ENCODE measurements at places on chromosomes 3 and 15. TPM values are rescaled to one million over a fixed set of nuclear protein-coding genes. Genes with fewer than 3 reads are reported as not detected.

GP5 gene
- 0.14 TPM for total RNA-seq

- DNase-seq = no peak
- no peaks in the 10 kb centered on the region for H3K4me1 ChIP-seq
- no peak overlapping the region for H3K4me3 ChIP-seq
- no peaks in the 10 kb centered on the region for H3K27me3 ChIP-seq
Observed at GRCh38 chr15:32994810-32995424, 199.6 kb downstream of the FMN1 start.

DNA sequence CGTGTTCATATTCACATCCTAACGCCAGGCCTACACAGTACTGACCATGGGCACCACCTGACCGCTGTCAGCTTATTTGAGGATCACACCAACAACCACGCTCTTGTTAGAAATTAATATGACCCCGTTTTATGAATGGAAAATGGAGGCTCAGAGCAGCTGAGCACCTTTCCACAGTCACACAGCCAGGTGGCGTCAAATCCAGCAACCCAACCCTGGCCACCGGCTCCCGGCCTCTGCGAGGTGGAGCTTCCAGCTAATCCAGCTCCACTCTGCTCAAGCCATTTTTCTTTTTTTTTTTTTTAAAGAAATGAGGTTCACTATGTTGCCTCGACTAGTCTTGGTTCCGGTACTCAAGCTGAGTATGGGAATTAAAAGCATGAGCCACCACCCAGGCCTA lies 41.3 kb downstream of the RPN1 start:
- no peak overlapping the region for H3K27ac ChIP-seq
- H3K4me3 ChIP-seq = no peak overlapping the region
- H3K4me1 ChIP-seq = no peaks in the 10 kb centered on the region
- H3K27me3 ChIP-seq = no peaks in the 10 kb centered on the region

DNA sequence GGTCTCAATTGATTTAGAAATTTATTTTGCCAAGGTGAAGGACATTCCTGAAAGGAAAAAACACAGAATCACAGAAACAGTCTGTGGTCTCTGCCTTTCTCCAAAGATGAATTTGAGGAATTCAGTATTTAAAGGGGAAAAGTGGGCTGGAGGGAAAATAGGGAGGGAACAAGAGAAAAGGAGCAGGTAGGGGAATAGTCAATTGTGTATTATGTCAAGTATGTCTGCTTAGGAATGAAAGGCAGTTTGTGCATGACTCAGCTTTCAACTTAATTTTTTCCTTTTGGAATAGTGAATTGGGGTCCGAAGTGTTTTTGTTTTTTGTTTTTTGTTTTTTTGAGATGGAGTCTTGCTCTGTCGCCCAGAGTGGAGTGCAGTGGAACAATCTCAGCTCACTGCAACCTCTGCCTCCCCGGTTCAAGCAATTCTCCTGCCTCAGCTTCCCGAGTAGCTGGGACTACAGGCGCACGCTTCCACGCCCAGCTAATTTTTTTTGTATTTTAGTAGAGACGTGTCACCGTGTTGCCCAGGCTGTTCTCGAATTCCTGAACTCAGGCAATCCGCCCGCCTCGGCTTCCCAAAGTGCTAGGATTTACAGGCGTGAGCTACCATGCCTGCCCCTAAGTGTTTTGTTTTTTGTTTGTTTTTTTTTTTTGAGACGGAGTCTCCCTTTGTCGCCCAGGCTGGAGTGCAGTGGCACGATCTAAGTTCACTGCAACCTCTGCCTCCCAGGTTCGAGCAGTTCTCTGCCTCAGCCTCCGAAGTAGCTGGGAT lies 74.1 kb upstream of the MAP4 start:
- no peaks in the 10 kb centered on the region for H3K27me3 ChIP-seq
- DNase-seq = no peak
- H3K27ac ChIP-seq = no peak overlapping the region
- H3K4me1 ChIP-seq = peaks cover 25% of the 10 kb centered on the region

- peak overlapping the region; percentile 65 for H3K4me3 ChIP-seq
- no peaks in the 10 kb centered on the region for H3K27me3 ChIP-seq
- H3K27ac ChIP-seq = peak overlapping the region; percentile 98
- no peak for DNase-seq
- H3K4me1 ChIP-seq = peaks cover 67% of the 10 kb centered on the region
Observed at GRCh38 chr15:56731548-56731947, 1.8 kb downstream of the ZNF280D start.

DNA sequence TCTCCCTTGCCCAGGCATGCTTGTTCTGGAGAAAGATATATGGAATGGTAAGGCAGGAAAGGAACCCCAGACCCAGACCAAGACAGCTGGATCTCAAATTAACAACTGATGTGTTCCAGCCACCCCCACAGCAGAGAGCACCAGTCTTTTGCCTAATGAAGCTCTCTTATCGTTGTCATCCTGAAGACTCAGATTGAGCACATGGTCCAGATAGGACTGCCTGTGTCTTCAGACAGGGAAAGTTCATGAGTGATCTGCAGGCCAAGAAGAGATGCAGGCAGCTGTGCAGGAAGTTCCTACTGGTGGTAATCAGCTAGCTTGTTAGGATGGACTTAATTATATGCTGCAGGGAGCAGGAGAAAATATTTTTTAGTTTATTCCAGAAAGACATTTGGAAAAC lies 53.3 kb downstream of the PPP2R3A start:
- DNase-seq = no peak
- H3K36me3 ChIP-seq = no peaks in the 10 kb centered on the region
- peak overlapping the region; percentile 56 for H3K27ac ChIP-seq
- H3K4me3 ChIP-seq = no peak overlapping the region
- H3K4me1 ChIP-seq = peaks cover 67% of the 10 kb centered on the region
- no peaks in the 10 kb centered on the region for H3K27me3 ChIP-seq

COL6A5 gene
- not detected for total RNA-seq

GRCh38 chr3:173266441-173266840 lies 125.4 kb upstream of the SPATA16 start:
- H3K4me1 ChIP-seq = no peaks in the 10 kb centered on the region
- no peaks in the 10 kb centered on the region for H3K36me3 ChIP-seq
- no peak overlapping the region for H3K4me3 ChIP-seq
- H3K27ac ChIP-seq = no peak overlapping the region
- H3K27me3 ChIP-seq = no peaks in the 10 kb centered on the region
- no peak for DNase-seq

GRCh38 chr3:147358144-147358992 lies 48.0 kb downstream of the ZIC4 start:
- peaks cover 84% of the 10 kb centered on the region for H3K27me3 ChIP-seq
- no peaks in the 10 kb centered on the region for H3K4me1 ChIP-seq
- DNase-seq = no peak

- H3K4me3 ChIP-seq = no peak overlapping the region
- DNase-seq = no peak
- H3K4me1 ChIP-seq = peaks cover 27% of the 10 kb centered on the region
- H3K27ac ChIP-seq = no peak overlapping the region
Observed at GRCh38 chr3:43581343-43581742, 40.5 kb downstream of the ANO10 start.
